ENCODE measurements at places on chromosomes 4 and X.

GRCh38 chr4:69780141-69780540 is 19.7 kb upstream of the SULT1B1 start:
- no peak for DNase-seq

- no peak for DNase-seq
These were observed 69.4 kb upstream of the AGA start for GRCh38 chr4:177511611-177512010.

DNA sequence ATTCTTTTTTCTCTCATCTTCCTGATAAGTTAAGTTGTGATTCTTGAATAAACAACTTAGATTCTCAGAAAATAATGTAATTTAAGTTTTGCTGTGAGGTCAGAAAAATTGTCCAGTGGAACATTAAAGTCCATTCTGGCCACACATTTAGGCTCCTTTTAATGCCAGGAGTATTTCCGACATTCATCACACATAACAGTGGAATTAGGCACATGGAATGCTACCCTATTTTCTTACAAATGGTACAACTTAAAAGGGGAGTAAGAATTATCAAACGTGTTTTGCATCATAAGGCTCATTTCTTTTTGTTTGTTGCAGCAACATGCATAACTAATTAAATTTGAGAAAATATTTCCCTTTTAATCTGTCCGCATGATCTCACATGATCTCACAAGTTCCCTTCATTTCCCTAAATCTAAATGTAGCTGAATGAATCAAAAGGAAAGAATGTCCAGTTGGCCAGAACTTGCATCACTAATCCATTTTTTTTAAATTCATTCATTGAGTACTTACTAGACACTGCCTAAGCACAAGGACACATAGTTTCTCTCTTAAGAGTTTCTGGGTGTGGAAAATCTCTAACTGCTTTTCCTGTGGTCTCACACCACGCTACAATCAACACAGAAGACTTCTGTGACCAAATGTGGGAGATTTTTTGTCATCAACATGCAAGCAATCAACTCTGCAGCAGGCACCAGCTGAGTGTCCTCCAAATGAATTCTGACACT is 22.0 kb downstream of the SPARCL1 start:
- no peak for DNase-seq

DNA sequence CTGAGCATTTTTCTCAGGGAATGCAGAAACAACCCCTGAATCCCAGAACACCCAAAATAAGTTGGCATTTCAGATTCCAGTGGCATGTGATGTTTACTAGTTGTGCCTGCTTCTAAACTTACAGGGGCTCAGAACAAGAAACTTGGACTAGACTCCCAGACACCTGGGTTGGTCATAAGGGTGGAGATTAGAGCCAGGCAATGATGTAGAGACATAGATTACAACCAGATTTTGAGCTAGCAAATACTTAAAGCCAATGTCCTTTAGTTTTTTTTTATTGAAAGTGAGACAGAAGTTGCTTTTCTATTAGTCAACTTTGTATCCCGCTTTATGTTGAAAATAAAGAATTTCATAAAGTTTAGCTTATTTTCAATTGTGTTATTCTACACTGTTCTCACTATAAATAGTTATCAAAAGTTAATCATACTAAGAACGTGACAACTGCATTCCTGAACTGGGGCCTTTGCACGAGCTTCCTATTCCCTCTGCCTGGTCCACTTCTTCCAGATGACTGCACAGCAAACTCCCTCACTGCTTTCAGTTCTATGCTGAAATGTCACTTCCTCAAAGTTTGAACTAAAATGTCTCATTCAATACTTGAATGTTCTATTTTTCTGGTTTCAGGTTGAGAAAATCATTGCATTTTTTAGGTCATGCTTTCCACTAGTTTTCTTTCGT is 224.7 kb upstream of the PPP1R2C start:
- no peak for DNase-seq

- DNase-seq, result no peak
These were observed 565.7 kb upstream of the FAT1 start for GRCh38 chr4:187289371-187289770.

GRCh38 chr4:74612837-74613236 is 167.9 kb downstream of the AREG start:
- no peak for DNase-seq

GRCh38 chrX:39729981-39730661 is 367.6 kb downstream of the BCOR start:
- DNase-seq, result no peak

GRCh38 chr4:38769441-38769840 is 13.3 kb downstream of the TLR10 start:
- no peak for DNase-seq

GRCh38 chr4:43458293-43458692 is 565.8 kb downstream of the GRXCR1 start:
- no peak for DNase-seq

DNA sequence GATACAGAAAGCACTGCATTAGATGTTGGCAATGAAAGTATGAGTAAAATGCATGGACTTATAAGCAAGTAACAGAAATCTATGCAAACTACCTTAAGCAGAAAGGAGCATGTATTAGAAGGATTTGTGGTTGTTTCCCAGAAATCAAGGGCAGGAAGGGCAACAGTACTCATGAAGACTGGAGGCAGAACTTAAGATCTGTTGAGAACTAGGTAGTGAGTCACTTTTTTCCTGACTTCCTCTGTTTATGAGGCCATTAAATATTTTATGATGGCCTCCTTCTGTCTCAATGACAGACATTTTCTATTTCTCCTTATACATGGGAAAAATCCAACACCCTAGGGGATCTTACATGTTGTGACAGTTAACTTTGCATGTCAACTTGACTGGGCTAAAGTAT is 398.2 kb downstream of the MID1IP1 start:
- DNase-seq, result no peak

DNA sequence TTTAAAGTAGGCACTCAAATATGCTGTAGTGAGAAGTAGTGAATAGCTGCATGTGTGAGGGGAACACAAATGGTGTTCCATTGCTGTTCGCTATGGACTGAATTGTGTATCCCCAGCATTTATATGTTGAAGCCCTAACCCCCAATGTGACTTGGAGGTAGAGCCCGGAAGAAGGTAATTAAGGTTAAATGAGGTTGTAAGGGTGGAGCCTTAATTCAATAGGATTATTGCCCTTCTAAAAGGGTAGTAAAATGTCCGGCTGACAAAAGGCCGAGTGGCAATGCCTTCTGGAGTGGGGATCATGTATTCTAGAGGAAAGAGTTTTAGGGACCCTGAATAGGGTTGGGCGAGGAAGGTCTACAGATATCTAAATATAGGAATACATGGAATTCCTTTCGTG is 168.9 kb upstream of the NUDT10 start:
- DNase-seq, result no peak

- DNase-seq, result no peak
These were observed 112.6 kb upstream of the FAM9A start for GRCh38 chrX:8913655-8914409.

DNA sequence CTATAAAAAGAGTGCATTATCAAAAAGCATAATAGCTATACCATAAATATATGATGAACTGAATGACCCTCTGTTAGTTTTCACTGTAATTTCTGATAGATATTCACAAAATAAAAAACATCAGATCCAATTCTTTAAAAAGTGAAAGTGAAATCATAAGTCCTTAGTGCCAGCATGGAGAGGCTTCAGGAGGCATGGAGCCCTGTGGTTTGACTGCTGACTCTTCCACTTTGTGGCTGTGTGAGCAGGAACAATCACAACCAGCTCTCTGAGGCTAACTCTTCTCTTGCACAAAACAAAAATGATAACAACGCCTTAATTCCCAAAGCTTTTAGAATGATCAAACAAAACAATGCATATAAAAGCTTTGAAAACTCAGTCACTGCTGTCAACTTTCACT is 1143.9 kb downstream of the PDHA2 start:
- no peak for DNase-seq

All from activated CD4-positive, alpha-beta T cell treated with anti-CD3 and anti-CD28 coated beads, Interleukin-2, amount 50 U/mL, for 24 hours (primary cell).